HS-27A (cell line): ENCODE measurements at places on chromosomes 16 and 17.
A peak's percentile ranks its signal among the peaks of the same experiment; 100 is the strongest.

- no peak for DNase-seq
These were observed 34.0 kb upstream of the NAGLU start for GRCh38 chr17:42502091-42502490.

GRCh38 chr17:56819030-56819429 is 14.7 kb downstream of the C17orf67 start:
- no peak for DNase-seq

DNA sequence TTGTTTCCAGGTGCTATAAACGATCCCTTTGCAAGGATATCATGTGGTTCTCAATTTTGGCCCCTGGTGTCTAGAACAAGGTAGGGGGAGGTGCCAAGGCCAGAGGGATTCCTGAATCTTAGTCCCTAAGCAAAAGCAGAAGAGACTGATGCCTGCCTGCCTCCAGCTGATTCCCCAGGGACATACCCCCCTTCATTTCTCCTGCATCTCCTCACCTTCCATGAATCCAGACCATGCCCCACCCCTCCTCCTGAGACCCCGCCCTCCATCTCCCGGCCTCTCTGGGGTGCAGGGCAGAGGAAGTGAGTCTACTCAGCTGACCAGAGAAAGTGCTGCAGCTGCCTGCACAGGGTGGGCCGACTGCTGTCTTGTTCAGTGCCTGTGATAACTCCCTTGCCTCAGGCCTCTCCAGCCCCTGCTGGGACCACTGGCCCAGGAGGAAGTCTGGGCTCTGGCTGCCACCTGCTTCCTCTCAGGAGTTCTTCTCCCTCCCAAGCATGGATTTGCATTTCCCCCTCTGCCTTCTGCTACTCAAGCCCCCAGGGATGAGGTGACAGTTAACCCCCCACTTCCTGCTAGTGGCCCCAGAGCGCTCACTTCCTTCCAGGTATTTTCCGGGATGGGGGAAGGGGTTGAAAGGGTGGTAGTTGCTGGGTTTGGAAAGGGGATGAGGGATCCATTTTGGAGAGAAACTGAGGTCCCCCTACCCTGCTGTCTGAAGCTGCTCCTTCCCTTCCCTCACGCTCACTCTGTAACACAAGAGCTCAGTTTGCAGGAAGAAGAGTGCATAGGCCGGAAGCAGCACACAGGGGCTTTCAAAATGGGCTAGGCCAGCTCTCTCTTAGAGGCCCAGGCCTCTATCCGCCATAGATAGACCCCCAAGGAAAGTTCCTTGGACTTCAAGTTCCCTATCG is 10.5 kb upstream of the TSPOAP1 start:
- peak; percentile 82 for DNase-seq

- DNase-seq: no peak
These were observed 16.6 kb downstream of the LDHD start for GRCh38 chr16:75099738-75100602.

DNA sequence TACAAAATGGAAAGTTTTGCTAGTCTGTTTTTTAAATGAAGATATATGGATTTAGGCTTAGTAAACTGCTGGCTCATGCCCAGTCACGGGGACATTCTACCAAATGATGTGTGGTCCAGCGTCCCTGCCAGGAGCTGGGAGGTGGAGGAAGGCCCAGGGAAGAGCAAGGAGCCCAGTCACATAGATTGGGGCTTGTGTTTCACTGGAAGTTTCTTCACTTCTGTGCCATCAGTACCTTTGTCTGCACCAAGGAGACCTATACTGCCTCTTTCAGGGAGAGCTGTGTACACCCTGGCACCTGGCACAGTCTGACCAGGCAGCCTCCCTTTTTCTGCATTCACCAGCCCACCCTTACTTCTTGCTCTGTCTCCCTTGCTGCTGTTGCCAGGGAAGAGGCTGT is 32.6 kb upstream of the ERN1 start:
- no peak for DNase-seq

DNA sequence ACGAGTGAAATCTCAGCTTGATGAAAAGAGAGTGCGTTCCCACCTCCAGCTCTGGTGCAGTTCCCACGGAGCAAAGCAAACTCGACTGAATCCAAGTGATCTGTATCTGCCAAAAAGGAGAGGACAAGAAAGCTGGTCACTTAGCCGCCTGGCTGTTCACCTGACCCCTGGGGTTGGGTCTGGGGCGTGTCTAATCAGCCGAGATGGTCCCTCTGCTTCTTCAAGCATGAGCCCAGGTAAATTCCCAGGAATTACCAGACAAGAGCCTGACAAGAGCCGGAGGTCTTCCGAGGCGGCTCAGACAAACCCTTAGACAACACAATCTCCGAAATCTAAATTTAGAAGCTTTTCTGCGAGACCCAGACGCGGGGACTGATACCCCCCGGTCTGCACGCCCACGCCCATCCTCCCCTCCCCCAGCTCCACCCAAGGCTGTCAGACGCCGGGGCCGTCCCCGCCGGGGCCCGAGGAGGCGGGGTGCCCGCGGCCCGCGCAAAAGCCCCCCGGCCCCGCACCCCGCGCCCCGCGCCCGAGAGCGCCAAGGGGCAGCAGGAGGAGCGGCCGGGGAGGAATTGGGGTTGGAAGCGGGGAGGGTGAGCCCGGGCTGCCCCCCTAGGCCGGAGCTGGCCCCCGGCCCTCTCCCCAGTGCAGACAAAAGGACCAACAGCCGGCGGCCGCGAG is 674 bp downstream of the ZNF821 start:
- no peak for DNase-seq

- DNase-seq: peak; percentile 64
These were observed 9.3 kb upstream of the ABCC12 start for GRCh38 chr16:48164907-48165715.

DNA sequence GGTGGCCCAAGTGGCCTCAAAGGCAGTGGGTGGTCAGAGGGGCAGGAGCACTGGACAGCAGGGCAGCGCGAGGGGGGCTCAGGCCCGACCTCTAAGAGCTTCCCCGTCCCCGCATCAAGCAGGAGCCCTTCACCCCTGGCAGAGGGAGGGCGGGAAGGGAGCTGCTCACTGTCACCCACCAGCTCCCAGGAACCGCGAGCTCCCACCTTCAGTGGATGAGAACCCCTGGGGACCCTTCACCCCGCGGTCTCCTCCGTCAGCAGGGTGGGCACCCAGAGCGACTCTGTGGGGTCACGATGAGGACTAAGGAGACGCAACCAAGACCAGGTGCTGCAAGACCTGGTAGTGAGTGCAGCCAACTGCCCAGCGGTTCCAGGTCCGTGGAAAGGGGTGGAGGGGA is 13.6 kb downstream of the CEP131 start:
- DNase-seq: no peak

DNA sequence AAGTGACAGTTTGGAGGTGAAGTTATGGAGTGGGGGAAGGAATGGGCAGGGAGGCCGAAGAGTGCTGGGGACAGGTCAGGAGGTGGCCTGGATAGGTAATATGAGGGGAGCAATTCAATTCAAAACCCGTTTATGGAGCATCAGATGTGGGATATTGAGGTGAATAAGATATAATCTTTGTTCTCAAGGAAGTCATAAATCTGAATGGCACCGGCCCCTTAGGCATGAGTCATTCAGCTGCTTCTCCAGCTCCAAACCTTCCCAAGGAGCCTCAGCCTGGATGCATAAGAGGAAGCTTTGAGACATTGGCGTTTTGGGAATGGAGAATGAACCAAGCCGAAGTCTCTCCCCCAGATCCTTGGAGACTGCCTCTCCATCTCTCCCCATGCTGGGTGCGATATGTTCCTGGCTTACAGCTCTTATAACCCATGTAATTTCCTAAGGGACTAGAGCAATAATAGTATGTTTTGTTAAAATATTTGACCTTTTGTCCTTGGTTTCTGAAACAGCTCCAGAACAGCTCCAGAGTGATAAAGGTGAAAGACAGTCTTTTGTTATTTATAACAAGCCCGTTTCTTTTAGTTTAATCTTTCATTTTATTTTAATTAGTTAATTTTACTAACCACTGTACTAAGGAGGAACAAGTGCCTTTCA is 1.7 kb downstream of the TUBG2 start:
- DNase-seq: no peak

- DNase-seq: no peak
These were observed 724 bp downstream of the MVP start for GRCh38 chr16:29820730-29821642.

- no peak for DNase-seq
These were observed 1.8 kb downstream of the USP7 start for GRCh38 chr16:8961811-8962390.

- DNase-seq: no peak
These were observed 27.7 kb upstream of the RASD1 start for GRCh38 chr17:17523731-17524490.

DNA sequence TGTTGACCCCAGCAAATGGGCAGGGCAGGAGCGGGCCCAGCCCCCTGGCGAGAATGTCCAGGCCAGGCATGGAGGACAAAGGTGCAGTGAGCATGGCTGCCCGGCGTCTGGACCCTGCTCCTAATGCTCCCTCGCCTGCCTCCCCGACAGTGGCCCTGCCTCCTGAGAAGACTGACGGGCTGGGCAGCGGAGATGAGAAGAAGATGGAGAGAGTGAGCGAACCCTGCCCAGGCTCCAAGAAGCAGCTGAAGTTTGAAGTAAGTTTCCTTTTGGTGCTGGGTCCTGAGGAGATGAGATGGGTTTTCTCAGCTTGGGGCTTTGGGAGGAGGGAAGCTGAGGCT is 59.7 kb downstream of the SNX20 start:
- no peak for DNase-seq

DNA sequence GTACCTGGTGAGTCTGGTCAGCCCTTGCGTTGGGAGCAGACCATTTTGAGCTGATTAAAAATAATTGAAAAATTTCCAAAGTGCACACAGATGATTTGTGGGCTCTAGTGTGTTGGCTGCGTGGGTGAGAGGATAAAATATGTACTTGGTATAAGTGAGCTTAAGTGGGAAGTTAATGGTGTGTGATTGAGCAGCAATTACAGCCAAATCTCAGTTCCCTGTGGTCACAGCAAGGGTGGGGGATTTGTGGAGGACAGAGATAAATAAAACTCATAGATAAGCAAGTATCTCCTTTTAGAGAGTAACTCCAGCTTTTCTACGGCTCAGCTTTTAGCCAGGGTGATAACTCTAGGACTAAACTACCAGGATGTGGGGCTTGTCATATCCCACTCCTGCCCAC is 390.4 kb downstream of the UTP18 start:
- DNase-seq: no peak

GRCh38 chr16:62814891-62815290 is 778.7 kb upstream of the CDH8 start:
- DNase-seq: no peak

DNA sequence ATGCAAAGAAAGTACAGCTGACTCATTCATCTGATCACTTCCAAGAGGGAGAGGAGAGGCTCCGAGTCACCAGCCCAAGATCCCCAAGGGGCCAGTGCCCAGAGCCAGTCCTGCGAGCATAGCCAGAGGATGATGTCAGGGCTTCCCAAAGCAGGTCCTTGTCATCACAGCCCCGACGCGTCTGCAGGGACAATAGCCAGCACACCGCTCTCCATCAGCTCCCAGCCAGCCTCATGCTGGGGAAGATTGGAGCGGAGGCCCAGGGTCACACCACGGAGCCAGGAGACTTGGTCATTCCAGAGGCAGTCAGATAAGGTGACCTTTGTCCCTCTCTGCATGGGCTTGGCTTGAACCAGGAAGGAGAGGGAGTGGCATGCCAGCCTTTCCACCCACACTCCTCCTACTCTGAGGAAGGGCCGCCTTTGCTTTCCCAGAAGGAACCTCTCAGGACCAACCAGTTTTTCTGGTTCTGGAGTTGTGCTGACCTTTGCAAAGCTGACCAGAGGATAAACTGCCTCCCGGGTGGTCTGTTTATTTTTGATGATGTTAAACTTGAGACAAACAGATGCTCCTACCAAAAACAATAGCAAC is 58.3 kb upstream of the ARHGAP44 start:
- peak; percentile 3 for DNase-seq

DNA sequence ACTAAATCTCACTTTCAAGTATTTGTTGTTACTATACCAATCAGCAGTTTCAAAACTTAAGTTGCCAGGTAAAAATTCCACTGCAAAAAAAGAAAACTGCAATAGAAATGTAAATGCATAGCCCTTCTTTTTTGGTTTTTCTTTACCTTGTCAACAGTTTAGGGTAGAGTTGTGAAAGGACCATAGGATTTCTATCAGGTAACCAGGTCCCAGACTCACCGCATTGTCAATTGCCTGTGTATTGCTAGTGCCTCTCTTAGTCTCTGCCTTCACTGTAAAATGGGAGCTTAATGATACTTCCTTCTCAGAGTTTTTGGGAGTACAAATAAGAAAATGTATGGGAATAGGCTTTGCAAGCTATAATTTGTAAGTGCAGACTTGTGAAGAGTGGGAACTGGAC is 145.0 kb downstream of the FTO start:
- no peak for DNase-seq

GRCh38 chr17:77834170-77835115 is 124.1 kb upstream of the TNRC6C start:
- DNase-seq: no peak

GRCh38 chr17:19016297-19016696 is 11.7 kb upstream of the FAM83G start:
- DNase-seq: no peak

GRCh38 chr17:62672957-62673356 is 45.5 kb downstream of the MRC2 start:
- DNase-seq: no peak

DNA sequence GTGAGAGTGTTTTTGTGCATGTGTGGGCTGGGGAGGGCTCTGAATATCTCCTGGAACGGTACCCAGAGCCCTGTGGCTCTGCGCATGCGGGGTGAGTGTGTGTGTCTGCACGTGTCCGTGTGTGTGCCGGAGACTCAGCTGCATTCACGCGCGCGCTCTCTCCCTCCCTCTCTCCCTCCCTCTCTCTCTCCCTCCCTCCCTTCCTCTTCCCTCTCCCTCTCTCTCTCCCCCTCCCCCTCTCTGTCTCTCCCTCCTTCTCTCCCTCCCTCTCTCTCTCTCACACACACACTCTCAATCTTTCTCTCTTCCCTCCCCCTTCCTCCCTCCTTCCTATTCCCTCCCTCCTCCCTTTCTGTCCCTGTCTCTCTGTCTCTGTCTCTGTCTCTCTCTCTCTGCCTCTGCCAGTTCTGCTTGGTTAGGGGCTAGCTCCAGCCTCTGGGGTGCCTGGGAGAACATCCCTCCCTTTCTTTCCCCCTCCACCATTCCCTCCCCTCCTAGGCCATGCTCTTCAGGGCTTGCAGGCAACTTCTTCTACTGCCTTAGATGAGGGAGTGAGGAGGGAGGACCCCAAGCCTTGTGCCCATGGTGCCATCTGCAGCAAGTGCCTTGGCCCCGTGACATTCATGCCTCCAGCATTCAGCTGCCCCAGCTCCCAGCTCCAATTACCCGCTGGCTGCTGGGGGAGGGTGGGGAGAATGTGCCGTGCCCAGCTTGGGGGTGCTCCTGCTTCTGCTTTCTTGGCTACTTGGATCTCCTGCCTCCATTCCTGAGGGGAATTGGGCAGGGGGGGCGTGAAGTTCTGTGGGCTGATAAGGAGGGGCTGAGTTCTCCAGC is 6.4 kb downstream of the THRA start:
- DNase-seq: no peak

- DNase-seq: no peak
These were observed 28.9 kb upstream of the CDH5 start for GRCh38 chr16:66337463-66338188.

DNA sequence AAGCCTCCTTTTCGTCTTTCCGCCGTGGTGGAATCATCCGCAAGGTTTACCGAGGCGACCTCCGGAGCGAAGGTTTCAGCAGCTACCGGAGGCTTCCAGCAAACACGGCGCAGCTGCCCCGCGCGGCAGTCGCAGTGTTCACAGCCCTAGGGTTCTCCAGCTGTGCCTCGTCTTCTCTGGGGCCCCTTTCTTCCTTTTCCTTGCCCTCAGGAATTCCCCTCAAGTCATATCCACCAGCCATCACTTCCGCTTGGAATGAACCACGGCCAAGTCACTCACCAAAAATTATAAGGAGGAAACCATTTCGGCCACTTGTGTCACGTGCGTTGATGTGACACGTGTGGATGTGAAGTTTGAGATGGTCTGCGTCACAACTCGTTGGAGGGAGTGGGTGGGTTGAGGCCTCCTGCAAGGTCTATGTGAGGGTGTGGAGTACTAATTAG is 636 bp upstream of the ERN1 start:
- no peak for DNase-seq
